ENCODE measurements at places on chromosomes 12 and 14. TPM values are rescaled to one million over a fixed set of nuclear protein-coding genes. Genes with fewer than 3 reads are reported as not detected.

The TTC9 gene
- total RNA-seq: 0.23 TPM

The FGF23 gene
- not detected for total RNA-seq

The B4GALNT3 gene
- 0.23 TPM for total RNA-seq

The BBS10 gene
- 11.9 TPM for total RNA-seq

The WDHD1 gene
- 11.0 TPM for total RNA-seq

The LIMA1 gene
- total RNA-seq: 161 TPM

The TAS2R7 gene
- total RNA-seq: not detected

The RHNO1 gene
- 4.7 TPM for total RNA-seq

The ALG10B gene
- 2.4 TPM for total RNA-seq

The KRT75 gene
- not detected for total RNA-seq

The SCN8A gene
- total RNA-seq: 0.23 TPM

The GYS2 gene
- not detected for total RNA-seq

The CCDC197 gene
- not detected for total RNA-seq

The ACSM4 gene
- total RNA-seq: not detected

The GALNT8 gene
- not detected for total RNA-seq

The KLHL33 gene
- total RNA-seq: 0.23 TPM

The NUDT4 gene
- 17.9 TPM for total RNA-seq

The GLIPR1L2 gene
- 0.23 TPM for total RNA-seq

The CD4 gene
- total RNA-seq: 0.23 TPM

The ASCL1 gene
- total RNA-seq: not detected

The RTN1 gene
- total RNA-seq: 0.35 TPM

The PRIMA1 gene
- not detected for total RNA-seq

The IFNG gene
- not detected for total RNA-seq

The SMCO2 gene
- 0.08 TPM for total RNA-seq

The CCDC85C gene
- total RNA-seq: 9.0 TPM

The RHOF gene
- 2.4 TPM for total RNA-seq

The PTPN21 gene
- total RNA-seq: 8.0 TPM

The P2RX2 gene
- not detected for total RNA-seq

The GNB3 gene
- total RNA-seq: 1.7 TPM

The TUNAR gene
- total RNA-seq: not detected

The ST8SIA1 gene
- 5.6 TPM for total RNA-seq

The FBLN5 gene
- 26.1 TPM for total RNA-seq

The MAP3K9 gene
- total RNA-seq: under 0.01 TPM

The C14orf132 gene
- total RNA-seq: 15.3 TPM

The BBOF1 gene
- 5.6 TPM for total RNA-seq

The SPIC gene
- total RNA-seq: not detected

The SAMD4A gene
- total RNA-seq: 17.0 TPM

The PZP gene
- total RNA-seq: not detected

The TAS2R30 gene
- total RNA-seq: 2.0 TPM

The SSPN gene
- total RNA-seq: 4.7 TPM

The CELA1 gene
- not detected for total RNA-seq

The DLK1 gene
- total RNA-seq: not detected

The HAL gene
- total RNA-seq: 0.47 TPM

The AKAP3 gene
- 0.38 TPM for total RNA-seq

The GUCY2C gene
- total RNA-seq: not detected

The RPS26 gene
- total RNA-seq: 116 TPM

The WNT5B gene
- total RNA-seq: 28.5 TPM

The SMIM41 gene
- total RNA-seq: 0.15 TPM

The MYG1 gene
- total RNA-seq: 49.9 TPM

The HOXC4 gene
- total RNA-seq: not detected

The GARIN6 gene
- total RNA-seq: not detected

The SERPINA1 gene
- not detected for total RNA-seq

The ACVRL1 gene
- 109 TPM for total RNA-seq

All from smooth muscle cell of the coronary artery (primary cell).